ENCODE measurements at places on chromosomes 1 and 21.

DNA sequence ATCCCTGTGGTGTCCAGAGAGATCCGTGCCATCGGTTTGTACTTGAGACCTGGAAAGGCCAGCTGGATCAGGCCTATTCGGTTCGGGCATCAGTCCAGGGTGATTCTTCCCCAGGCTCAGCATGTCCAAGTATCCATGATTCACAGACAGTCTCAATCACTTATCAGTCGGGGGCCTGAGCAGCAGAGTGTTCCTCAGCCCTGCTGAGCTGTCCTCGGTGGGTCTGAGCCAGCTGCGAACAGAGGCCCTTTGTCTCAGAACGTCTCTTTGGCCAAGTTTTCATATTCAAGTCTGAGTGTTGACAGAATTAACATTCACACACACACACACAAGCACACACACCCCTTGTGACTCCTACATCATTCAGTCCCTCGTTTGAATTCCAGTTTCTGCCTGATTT is 33.4 kb upstream of the OSBPL9 start:
- peak; percentile 65 for DNase-seq

DNA sequence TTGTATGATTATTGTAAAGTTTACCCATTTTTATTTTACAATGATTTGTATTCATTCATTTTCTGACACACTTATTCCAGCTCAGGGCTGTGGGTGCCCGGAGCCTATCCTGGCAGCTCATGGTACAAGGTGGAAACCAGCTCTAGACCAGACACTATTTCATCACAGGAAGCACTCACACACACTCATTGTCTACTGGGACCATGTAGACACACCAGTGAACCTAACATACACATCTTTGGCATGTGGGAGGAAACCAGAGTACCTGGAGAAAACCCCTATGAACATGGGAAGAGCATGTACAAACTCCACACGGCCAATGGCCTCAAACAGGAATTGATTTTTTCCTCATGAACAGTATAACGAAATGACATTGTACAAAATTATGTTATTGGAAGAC is 2.4 kb downstream of the DTL start:
- DNase-seq, result no peak

- no peak for DNase-seq
These were observed 180.9 kb upstream of the PRMT6 start for GRCh38 chr1:106875622-106876021.

DNA sequence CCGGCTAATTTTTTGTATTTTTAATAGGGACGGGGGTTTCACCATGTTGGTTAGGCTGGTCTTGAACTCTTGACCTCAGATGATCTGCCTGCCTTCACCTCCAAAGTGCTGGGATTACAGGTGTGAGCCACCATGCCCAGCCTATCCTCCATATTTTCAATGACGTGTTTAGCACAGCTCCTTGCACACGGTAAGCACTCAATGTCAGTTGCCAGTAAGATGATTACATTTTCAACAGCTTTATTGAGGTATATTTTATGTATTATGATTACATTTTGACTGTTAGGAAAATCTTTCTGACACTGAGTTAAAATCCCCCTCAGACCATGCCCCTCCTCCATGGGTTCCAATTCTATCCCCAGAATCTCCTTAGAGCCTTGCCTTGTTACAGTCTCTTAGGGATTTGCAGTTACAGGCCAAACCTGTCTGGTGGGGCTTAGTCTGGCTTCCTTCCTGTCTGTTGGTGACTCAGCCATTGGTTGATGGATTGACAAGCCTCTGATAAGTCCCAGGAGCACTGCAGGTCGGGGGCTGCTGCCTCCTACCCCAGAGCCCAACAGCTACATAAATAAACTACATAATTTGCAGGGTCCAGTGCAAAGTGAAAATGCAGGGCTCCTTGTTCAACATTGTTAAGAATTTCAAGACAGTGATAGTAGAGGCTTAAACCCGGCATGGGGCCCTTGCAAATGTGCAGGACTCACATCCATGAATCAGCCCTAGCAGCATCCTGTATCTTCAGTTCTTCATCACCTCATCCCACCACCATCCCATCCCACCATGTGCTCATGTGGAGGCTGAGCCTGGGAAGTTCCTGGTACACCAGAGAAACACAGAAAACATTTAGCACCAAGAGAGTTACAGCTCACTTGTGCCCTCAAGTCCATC is 23.4 kb downstream of the COA7 start:
- DNase-seq, result no peak

DNA sequence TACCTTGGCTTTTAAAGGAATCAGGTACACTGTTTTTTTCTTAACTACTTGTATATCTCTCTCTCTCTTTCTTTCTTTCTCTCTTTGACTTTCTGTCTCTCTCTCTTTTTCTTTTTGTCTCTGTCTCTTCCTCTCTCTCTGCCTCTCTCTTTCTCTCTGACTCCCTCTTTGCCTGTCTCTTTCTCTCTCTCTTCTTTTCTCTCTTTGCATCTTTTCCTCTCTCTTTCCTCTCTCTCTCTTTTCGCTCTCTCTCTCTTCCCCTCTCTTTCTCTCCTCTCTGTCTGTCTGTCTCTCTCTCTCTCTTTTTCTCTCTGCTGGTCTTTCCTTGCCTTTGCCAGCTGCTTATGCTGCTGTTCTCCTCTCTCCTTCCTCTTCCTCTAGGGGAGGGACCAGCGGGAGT is 143.2 kb downstream of the TRIM33 start:
- DNase-seq, result no peak

DNA sequence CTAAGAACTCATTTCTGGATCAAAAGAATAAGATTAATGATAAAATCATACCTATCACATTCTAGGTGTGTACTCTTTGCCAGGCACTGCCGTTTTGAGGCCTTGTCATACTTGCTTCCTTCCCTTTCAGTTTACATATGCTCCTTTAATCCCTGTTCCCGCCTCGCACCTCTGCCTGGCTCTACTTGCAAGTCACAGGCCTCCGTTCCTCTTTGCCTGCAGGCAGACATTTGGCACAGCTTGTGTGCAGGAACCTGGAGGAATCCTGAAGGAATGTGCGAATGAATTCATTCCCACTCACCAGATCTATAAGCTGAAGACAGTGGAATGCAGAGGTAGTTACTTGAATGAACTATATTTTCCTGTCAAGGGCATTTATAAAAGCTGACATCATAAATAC is 13.8 kb downstream of the WLS start:
- DNase-seq, result no peak

- no peak for DNase-seq
These were observed 42.4 kb downstream of the CHD5 start for GRCh38 chr1:6137758-6138157.

DNA sequence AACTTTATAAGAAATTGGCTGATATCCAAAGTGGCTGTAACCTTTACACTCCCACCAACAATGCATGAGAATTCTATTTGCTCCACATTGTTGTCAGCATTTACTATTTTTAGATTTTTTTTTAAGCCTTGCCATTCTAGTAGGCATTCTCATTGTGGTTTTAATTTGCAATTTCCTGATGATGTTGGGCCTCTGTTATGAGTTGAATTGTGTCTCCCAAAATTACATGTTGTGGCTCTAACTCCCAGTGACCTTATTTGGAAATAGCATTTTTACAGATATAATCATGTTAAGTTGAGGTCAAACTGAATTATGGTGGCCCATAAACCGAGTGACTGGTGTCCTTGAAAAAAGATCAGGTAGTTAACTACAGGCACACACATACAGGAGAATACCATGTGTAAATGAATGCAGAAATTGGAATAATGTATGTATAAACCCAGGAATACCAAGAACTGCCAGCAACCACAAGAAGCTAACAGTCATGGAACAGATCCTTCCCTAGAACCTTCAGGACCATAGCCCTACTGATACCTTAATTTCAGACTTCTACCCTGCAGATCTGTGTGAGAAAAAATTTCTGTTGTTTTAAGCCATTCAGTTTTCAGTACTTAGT is 348.8 kb upstream of the DAB1 start:
- DNase-seq, result no peak

- no peak for DNase-seq
These were observed 7.6 kb downstream of the DHRS3 start for GRCh38 chr1:12610305-12610935.
